ENCODE measurements at places on chromosomes 2 and 18. TPM values are rescaled to one million over a fixed set of nuclear protein-coding genes. Genes with fewer than 3 reads are reported as not detected.
A peak's percentile ranks its signal among the peaks of the same experiment; 100 is the strongest.

DNA sequence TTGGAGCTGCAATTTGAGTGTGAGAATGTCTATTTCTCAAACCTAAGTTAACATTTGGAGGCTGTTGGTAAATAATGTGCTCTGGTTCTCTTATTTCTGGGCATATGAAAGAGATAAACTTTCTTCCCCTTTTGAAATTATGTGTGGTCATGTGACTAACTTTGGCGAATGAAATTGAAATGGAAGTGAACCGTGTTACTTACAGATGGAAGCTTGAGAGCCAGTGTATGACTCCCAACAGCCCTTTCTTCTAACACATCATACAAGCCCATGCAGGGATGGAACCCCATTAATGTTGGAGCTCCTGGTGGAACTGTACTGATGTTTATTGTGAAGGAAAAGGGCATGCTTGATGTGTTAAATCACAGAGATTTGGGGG is 725.8 kb downstream of the TSN start:
- H3K4me1 ChIP-seq, result no peaks in the 10 kb centered on the region
- H3K4me3 ChIP-seq, result no peak overlapping the region
- H3K27me3 ChIP-seq, result no peaks in the 10 kb centered on the region
- H3K27ac ChIP-seq, result no peak overlapping the region
- no peaks in the 10 kb centered on the region for H3K36me3 ChIP-seq

CTNNA2 gene
- not detected for total RNA-seq

SLC35F5 gene
- total RNA-seq, result 24.1 TPM

GRCh38 chr18:58761241-58761969 is 90.1 kb downstream of the MALT1 start:
- H3K4me1 ChIP-seq, result peaks cover 13% of the 10 kb centered on the region
- no peak overlapping the region for H3K4me3 ChIP-seq
- peaks cover 26% of the 10 kb centered on the region for H3K27me3 ChIP-seq
- no peaks in the 10 kb centered on the region for H3K36me3 ChIP-seq

- H3K27me3 ChIP-seq, result no peaks in the 10 kb centered on the region
- no peak for DNase-seq
- peaks cover 33% of the 10 kb centered on the region for H3K36me3 ChIP-seq
- H3K27ac ChIP-seq, result peak overlapping the region; percentile 93
- peak overlapping the region; percentile 90 for H3K4me3 ChIP-seq
Observed at GRCh38 chr2:121736140-121736461, 574 bp downstream of the NIFK start.

HPCAL1 gene
- 82.8 TPM for total RNA-seq

EPC2 gene
- 25.4 TPM for total RNA-seq

LOXHD1 gene
- total RNA-seq, result not detected

- DNase-seq, result no peak
- no peaks in the 10 kb centered on the region for H3K36me3 ChIP-seq
- no peak overlapping the region for H3K4me3 ChIP-seq
- no peak overlapping the region for H3K27ac ChIP-seq
- H3K27me3 ChIP-seq, result no peaks in the 10 kb centered on the region
Observed at GRCh38 chr18:39453882-39454281, 1888.3 kb upstream of the CELF4 start.

DNA sequence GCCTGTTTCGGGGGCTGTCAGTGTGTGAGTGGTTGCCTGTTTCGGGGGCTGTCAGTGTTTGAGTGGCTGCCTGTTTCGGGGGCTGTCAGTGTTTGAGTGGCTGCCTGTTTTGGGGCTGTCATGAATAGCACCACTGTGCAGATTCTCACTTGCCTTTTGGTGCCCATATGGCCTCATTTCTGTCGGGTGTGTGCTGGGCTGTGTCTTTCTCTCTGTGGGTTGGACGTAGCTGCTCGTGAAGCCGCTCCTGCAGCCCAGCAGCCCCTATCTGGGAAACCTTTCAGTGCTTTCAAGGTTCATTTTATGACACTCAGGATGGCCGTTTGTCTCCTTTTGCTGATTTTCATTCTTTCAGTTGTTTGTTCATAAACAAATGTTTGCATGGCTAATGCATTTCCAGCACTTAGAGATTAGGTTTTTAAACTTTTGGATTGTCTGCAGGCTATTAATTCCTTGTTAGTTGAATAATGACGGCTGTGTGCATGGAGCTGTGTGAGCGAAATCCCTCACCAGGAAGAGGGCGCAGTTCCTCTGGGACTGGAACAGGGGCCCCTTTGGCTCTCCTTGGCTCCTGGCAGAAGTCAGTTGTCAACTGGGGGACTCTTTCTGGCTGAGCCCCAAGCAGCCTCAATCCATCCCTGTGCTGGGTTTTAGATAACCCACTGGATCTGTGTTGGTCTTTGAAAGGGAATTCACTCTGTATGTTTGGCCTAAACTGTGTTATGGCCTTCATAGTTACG is 10.8 kb downstream of the AGAP1 start:
- H3K27me3 ChIP-seq, result peaks cover 41% of the 10 kb centered on the region
- DNase-seq, result no peak
- peaks cover 13% of the 10 kb centered on the region for H3K4me1 ChIP-seq
- H3K4me3 ChIP-seq, result no peak overlapping the region
- H3K27ac ChIP-seq, result no peak overlapping the region

DNA sequence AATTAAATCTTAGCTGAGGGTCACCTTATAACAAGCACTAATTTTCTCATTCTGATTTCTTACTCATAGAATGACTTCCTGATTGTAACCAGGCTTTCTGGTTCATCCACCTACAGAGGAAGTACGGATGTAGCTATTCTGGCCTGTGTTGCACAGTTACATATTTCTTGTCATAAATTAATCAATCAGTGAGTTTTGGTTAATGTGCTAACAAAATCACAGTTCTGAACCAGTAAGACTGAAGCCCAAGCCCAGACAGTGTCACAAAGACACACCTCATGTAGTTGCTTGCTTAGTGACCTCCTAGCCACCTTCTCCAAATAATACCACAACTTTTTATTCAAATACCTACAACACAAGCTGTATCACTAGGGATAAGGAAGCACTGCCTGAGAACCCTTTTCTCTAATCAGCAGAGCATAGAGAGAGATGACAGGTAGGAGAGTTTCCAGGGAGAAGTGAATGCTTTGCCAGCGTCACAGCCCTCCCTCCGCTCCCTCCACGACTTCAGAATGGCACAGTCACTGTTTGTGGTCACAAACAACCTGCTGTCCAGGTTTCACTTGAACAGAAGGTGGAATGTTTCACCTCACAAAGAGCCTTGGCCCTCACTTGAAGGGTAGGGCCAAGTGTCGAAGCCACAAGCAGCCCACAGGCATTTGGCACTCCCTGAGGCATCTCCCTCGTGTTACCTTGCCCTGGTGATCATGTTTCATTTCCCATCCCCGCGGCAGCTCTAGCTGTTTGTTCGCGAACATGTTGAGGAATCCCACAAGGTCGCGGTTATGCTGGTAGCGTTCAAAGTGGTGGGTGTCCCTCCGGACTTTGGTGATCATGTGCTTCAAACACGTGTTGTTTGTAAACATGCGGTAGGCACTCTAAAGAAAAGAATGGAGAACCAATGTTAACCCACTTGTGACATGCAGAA is 120.8 kb upstream of the STK17B start:
- peaks cover 39% of the 10 kb centered on the region for H3K4me1 ChIP-seq
- H3K36me3 ChIP-seq, result no peaks in the 10 kb centered on the region
- H3K27ac ChIP-seq, result no peak overlapping the region
- no peaks in the 10 kb centered on the region for H3K27me3 ChIP-seq
- DNase-seq, result no peak
- no peak overlapping the region for H3K4me3 ChIP-seq

PMAIP1 gene
- 54.6 TPM for total RNA-seq

SERPINB4 gene
- not detected for total RNA-seq

- no peak overlapping the region for H3K4me3 ChIP-seq
- no peaks in the 10 kb centered on the region for H3K27me3 ChIP-seq
- H3K27ac ChIP-seq, result no peak overlapping the region
- H3K4me1 ChIP-seq, result no peaks in the 10 kb centered on the region
- no peaks in the 10 kb centered on the region for H3K36me3 ChIP-seq
- no peak for DNase-seq
Observed at GRCh38 chr2:226098861-226099745, 699.6 kb downstream of the NYAP2 start.

- H3K4me3 ChIP-seq, result no peak overlapping the region
- H3K4me1 ChIP-seq, result peaks cover under 1% of the 10 kb centered on the region
- no peak overlapping the region for H3K27ac ChIP-seq
- H3K36me3 ChIP-seq, result peaks cover 29% of the 10 kb centered on the region
Observed at GRCh38 chr2:232574674-232575403, 24.4 kb downstream of the EIF4E2 start.

GRCh38 chr2:156333951-156334495 is 1.5 kb upstream of the NR4A2 start:
- H3K27me3 ChIP-seq, result peaks cover 7% of the 10 kb centered on the region
- peak overlapping the region; percentile 81 for H3K4me3 ChIP-seq
- H3K36me3 ChIP-seq, result peaks cover 20% of the 10 kb centered on the region

DNA sequence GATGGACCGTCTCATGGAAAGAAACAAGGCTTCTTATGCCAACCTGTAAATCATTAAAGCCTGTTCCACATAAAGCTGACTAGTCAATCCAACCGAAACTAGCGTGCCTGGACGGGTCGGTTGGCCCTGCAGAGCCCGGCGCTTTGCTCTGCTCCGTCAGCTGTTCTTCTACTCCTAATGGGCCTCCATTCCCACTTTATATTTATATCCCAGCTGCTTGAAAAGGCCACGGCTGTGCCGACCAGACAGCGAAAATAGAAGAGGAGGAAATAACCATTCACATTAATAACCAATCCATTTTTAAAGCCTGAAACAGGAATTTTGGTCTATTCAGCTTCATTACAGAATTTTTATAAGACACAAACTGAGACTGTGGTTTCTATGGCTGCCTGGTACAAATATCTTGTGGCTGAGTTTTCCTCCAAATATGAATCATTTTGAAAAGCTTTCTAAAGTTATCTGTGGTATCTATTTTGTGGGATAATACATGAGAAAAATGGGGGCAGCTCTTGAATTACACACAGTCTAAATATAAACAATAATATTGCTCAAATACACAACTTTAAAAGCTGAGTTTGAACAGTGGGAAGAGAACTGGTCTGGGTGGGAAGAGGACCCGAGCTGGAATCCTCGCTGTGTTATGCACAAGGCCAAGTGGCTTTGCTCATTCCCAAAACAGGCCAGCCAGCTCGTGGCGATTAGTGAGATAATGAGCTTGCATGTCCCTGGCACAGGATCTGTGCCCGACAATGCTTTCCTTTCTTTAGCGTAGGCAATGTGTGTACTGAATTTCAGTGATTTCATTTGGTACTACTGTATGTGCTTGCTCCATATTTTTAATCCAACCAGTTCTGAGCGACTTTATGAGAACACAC is 10.5 kb upstream of the FAM124B start:
- H3K36me3 ChIP-seq, result no peaks in the 10 kb centered on the region
- H3K27me3 ChIP-seq, result peaks cover 19% of the 10 kb centered on the region
- peaks cover 2% of the 10 kb centered on the region for H3K4me1 ChIP-seq

- no peak overlapping the region for H3K4me3 ChIP-seq
- no peaks in the 10 kb centered on the region for H3K4me1 ChIP-seq
- no peak overlapping the region for H3K27ac ChIP-seq
- DNase-seq, result no peak
- no peaks in the 10 kb centered on the region for H3K36me3 ChIP-seq
- no peaks in the 10 kb centered on the region for H3K27me3 ChIP-seq
Observed at GRCh38 chr2:139360654-139361053, 580.5 kb upstream of the NXPH2 start.

DNA sequence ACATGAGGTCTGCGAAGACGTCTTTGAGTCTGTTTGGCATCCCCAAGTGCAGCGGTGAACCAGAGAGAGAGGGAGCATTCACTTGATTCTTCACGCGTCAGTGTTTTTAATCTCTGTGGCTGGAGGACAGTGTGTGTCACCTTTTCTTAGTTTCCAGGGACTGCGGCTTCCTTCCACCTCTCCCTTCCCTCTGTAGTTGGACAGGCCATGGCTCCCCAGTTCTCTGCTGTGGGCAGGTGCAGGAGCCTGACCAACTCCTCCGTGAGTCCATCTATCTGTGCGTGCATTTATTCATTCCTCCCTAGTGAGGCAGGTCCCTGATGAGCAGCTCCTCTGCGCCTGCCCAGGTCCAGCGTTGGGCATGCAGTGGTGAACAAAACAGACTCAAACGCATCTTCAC is 42.9 kb downstream of the AGAP1 start:
- H3K36me3 ChIP-seq, result no peaks in the 10 kb centered on the region
- H3K27ac ChIP-seq, result no peak overlapping the region

DNA sequence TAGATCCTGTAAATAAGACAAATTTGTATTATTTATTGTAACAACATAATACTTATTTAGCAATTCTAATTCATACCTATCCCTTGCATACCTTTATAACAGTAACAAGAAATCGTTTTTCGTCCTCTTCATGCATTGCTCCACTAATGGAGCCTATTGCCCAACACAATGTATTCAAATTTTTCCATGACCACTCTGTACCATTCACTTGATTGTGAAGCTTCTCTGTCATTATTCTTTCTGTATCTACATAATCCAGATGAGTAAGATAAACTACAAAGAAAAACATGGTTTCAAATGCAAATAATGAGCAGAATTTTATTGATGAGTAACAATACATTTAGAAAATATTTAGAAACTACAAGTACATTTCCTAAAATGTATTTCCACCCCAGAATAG is 21.6 kb upstream of the USP34 start:
- H3K4me3 ChIP-seq, result no peak overlapping the region
- peaks cover 73% of the 10 kb centered on the region for H3K36me3 ChIP-seq
- peaks cover 21% of the 10 kb centered on the region for H3K4me1 ChIP-seq
- DNase-seq, result no peak
- no peaks in the 10 kb centered on the region for H3K27me3 ChIP-seq

RPE gene
- total RNA-seq, result 61.4 TPM

DNA sequence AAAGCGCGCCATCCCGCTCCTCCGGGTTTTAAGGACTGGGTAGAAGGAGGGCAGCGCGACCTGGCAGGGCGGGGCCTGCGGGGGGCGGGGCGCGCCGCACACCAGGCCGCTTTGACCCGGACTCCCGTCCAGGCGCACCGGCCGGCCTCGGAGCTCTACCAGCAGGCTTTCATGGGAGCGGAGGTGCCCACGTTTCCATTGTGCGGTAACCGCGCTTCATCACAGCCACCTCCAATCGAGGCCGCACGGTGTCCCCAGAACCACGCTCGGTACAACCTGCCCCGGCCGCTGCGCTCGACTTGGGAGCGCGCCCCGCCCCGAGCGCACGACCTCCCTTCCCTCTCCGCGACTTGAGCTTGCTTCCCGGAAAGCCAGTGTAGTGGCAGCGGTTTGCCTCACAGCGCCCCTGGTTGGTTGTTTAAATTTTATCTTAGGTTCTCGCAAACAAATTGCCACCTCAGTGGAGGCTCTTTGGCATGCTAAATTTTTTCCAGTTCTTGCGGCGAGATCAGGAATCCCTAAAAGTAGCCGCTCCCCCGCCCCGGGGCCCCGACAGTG is 280 bp upstream of the CYP1B1 start:
- peak overlapping the region; percentile 90 for H3K27ac ChIP-seq
- H3K4me3 ChIP-seq, result peak overlapping the region; percentile 86
- H3K27me3 ChIP-seq, result peaks cover 51% of the 10 kb centered on the region
- H3K36me3 ChIP-seq, result peaks cover 13% of the 10 kb centered on the region
- peaks cover 31% of the 10 kb centered on the region for H3K4me1 ChIP-seq

ARMC9 gene
- total RNA-seq, result 6.4 TPM

STPG4 gene
- total RNA-seq, result 0.16 TPM

PRSS56 gene
- not detected for total RNA-seq

RAX gene
- total RNA-seq, result not detected

- no peaks in the 10 kb centered on the region for H3K27me3 ChIP-seq
- H3K4me1 ChIP-seq, result no peaks in the 10 kb centered on the region
- DNase-seq, result no peak
- H3K36me3 ChIP-seq, result no peaks in the 10 kb centered on the region
- no peak overlapping the region for H3K4me3 ChIP-seq
- no peak overlapping the region for H3K27ac ChIP-seq
Observed at GRCh38 chr2:113829270-113829669, 60.6 kb upstream of the ACTR3 start.

- peaks cover 39% of the 10 kb centered on the region for H3K4me1 ChIP-seq
- H3K27ac ChIP-seq, result peak overlapping the region; percentile 57
- no peaks in the 10 kb centered on the region for H3K36me3 ChIP-seq
- H3K4me3 ChIP-seq, result peak overlapping the region; percentile 40
- peak; percentile 59 for DNase-seq
Observed at GRCh38 chr2:102291319-102292075, 19.9 kb upstream of the IL1RL1 start.
